ENCODE measurements at places on chromosomes 6 and 20.

DNA sequence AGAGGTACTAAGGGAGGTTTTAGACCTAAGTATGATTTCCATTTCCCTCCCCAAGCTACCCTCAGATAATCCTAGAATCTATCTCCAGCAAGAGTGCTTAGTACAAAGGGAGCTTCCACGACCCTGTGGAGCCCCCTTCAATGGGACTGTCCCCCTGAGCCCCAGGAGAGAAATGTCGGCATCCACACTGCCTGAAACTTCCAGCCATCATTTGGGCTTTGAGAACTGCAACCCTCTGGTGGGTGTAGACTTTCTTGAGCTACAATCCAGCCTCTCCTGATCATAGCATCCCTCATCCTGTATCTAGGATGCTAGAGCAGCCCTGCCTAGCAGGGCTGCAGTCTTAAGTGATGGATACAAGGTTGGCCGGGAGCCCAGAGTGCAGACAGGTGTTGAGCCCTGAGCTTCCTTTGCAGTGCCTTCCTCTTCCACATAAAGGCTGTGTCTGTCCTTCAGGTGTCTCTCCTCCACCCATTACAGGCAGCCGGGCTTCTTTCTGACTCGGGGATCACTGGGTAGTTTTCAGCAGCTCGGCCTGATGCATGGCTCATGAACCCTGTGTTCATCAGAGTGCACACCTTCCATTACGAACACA lies 424.5 kb downstream of the PREX1 start:
- no peak for DNase-seq

- no peak for DNase-seq
Observed at GRCh38 chr20:36297656-36298055, 8.5 kb upstream of the DLGAP4 start.

DNA sequence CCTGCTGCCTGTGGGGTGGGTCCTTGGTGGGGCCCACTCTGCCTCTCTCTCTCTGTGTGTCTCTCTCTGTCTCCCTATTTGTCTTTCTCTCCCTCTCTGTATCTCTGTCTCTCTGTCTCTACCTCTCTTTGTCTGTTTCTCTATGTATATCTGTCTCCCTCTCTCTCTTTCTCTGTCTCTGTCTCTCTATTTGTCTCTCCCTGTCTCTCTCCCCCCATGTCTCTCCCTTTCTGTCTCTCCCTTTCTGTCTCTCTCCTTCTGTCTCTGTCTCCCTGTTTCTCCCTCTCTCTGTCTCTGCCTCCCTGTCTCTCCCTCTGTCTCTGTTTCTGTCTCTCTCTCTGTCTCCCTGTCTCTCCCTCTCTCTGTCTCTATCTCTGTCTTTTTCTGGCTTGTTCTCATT lies 353.2 kb downstream of the CDH4 start:
- no peak for DNase-seq

- DNase-seq, result peak; percentile 5
Observed at GRCh38 chr6:89048985-89049384, 31.6 kb upstream of the PNRC1 start.

DNA sequence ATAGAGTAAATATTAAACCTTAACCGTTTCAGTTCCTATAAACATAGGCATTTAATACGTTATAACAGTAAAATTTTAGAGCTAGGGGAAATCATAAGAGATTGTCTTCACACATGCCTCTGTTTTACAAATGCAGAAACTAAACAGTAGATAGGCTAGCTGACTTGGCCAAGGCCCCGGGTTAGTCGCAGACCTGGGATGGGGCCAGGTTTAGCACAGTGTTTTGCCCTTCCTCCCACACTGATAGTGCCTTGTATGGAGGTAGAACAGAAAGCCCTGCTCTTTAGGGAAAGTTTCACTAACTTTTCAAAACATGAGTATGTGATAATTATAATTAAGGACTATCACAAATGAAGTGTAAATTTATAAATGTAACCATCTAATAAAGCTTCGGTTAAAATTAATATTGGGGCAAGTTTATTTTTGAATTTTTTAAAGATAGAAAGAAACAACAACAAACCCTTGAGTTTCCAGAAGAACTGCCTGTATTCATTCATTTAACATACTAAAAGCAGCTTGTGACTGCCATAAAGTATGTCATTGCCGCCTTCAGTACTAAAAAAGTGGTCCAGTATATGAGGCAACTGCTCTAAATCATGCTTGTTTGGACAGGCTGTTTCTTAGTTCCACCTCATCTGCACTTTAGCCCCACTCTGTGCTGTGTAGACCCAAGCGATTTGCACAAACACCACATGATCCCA lies 62.5 kb upstream of the LOC128125822 start:
- DNase-seq, result peak; percentile 14

GRCh38 chr20:33803921-33804337 lies 7.2 kb upstream of the CHMP4B start:
- DNase-seq, result peak; percentile 68

GRCh38 chr6:122367171-122367570 lies 32.3 kb upstream of the HSF2 start:
- no peak for DNase-seq

DNA sequence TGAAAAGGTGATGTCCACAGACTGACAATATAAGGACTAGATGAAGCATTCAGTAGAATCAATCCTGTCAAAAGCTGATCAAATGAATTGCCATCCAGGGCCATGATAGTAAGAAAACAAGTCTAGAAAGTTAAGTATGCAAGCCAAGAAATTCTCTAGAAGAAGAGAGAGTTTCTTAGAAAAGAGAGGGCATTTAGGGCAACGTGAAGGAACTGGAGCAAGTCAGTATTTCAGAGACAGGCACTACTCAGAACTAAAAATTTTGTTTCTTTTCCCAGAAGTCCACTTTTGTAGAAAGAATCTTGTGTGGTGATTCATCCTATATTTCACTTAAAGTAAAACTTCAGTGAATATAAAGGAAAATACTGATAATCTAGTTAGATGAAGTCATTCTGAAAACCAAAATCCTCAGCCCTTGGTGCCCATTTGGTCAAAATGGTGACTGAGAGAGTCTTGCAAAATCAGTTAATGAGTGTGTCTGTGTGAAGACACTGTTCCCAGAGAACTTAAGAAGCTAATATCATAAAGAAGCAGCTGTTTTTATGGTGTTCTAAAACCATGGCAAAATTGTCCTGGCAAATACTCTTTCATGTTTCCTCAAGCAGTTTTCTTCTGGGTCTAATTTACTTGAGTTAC lies 82.2 kb downstream of the COL19A1 start:
- no peak for DNase-seq

DNA sequence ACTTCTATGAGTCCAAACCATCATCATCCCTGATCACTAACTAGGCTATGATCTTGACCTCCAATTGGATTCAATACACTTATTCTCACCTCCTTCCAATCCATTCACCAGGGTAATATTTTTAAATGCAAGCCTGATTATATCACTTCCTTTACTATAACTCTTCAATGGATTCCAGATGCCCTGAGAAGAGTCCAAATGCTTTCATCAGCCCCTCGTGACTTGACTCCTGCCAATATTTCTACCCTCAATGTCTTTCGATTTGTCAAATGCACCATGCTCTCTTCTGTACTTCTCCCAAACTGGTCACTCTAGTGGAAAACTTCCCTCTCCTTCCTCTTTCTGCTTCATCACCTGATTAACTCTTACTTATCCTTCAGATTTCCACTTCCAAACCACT lies 70.8 kb downstream of the CD164 start:
- DNase-seq, result peak; percentile 49

- DNase-seq, result peak; percentile 37
Observed at GRCh38 chr20:2729791-2730190, 37.2 kb downstream of the EBF4 start.

GRCh38 chr6:12051861-12052368 lies 39.8 kb downstream of the HIVEP1 start:
- DNase-seq, result no peak

GRCh38 chr6:31351401-31352309 lies 5.3 kb downstream of the HLA-B start:
- no peak for DNase-seq

GRCh38 chr6:19697744-19698290 lies 139.4 kb upstream of the ID4 start:
- peak; percentile 75 for DNase-seq

DNA sequence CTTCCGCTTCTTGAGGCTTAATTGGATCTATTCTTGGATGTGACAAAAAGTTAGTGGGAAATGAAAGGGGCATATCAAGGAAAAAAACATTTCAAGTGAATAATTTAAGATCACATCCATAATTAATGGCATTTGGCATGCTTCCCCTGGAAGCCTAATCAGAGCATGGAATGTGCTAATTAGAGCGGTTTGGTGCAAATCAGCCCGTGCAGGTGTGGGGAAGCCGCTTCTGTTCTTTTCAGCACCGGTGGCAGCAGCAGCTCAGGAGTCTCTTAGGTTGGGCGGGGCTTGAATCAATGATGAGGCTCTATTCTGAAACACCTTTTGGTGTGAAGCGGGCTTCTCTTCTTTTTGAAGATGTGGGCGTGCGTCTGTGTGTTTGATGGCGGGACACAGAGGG lies 301.2 kb downstream of the LRFN2 start:
- DNase-seq, result no peak

GRCh38 chr6:4114123-4114522 lies 21.3 kb downstream of the ECI2 start:
- DNase-seq, result no peak

DNA sequence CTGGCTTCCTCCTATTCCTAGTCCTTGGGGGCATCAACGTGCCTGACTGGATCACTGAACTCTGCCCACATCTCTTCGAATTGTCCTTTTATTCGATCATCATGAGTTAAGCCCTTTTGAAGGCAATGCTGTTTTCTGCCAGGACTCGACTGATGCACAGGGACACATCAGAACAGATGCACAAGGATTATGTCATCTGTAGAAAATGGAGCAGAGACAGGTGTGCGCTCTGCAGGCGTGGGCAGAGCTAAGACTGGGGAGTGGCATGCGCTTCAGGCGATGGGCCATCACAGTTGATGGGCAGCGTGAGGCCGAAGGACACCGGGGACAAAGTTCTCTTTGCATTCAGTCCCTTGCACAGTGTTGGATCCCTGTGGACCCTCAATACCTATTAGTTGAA lies 13.1 kb downstream of the GABRR1 start:
- DNase-seq, result no peak

DNA sequence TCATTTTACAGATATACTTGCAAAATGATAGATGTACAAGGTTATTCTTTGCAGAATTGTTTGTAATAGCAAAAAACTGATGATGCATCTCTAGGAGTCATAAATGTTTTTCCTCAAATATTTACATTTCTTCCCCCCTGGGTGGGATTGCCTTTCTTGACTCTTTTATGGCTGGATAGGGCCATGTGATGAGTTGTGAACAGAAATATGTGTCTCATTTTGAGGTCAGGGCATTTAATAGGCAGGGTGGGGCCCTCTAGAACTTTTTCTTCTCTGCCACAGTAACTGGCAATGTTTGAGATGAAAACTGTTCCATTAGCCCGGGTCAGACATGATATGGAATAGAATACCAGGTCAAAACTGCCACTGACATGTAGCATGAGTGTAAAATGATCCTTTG lies 159.5 kb upstream of the SYNCRIP start:
- no peak for DNase-seq

DNA sequence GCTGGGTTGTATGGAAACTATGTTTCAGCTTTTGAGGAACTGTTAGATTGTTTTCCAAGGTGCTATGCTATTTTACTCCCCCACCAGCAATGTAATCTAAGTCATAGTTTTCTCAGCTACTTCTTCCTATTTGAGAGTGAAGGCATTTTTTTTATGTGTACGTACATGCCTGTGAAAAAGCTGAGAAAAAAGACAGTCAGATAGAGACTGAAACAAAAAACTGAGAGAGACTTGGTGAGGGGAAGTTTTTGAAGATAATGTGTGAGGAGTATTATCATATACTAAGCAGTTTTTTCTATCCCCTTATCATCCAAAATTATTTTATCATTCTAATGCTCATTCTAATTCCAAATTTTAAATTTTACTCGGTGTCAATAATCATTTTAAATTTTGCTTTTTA lies 780.0 kb downstream of the BCKDHB start:
- DNase-seq, result no peak

DNA sequence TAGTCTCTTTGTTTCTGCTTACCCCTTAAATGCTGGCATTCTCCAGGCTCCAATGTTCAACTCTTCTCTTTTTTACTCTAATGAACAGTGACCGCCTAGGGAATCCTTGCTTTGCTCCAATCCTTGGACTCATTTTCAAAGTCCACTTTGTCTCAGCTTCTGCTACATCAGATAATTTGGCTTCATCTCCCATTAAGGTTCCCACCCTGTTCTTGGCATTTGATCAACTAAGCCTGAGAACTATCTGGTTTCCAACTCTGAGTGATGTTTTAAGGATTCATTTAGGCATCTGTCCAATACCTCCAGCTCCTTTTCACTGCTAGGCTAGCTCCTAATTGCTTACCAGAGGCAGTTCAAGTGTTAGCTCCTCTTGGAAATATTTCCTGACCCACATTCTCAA lies 64.9 kb downstream of the ME1 start:
- DNase-seq, result peak; percentile 9

GRCh38 chr6:157429248-157429647 lies 48.3 kb downstream of the ZDHHC14 start:
- no peak for DNase-seq

GRCh38 chr6:44388135-44388487 lies 605 bp downstream of the CDC5L start:
- DNase-seq, result no peak

DNA sequence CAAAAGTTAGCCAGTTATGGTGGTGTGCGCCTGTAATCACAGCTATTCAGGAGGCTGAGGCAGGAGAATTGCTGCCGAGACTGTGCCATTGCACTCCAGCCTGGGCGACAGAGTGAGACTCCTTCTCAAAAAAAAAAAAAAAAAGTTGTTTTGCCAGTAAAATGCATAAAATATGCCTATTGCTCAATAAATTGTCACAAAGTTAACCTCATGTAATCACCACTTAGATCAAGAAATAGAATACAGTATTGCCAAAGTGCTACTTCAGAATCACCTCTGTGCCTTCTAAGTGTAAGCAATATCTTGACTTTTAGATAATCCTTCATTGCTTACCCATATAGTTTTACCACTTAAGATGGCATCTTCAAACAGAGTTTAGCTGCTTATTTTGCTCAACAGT lies 80.7 kb downstream of the TRMT11 start:
- no peak for DNase-seq

GRCh38 chr6:167226791-167227190 lies 64.3 kb upstream of the UNC93A start:
- no peak for DNase-seq

- DNase-seq, result peak; percentile 35
Observed at GRCh38 chr20:35739294-35740163, 2.5 kb downstream of the RBM39 start.

DNA sequence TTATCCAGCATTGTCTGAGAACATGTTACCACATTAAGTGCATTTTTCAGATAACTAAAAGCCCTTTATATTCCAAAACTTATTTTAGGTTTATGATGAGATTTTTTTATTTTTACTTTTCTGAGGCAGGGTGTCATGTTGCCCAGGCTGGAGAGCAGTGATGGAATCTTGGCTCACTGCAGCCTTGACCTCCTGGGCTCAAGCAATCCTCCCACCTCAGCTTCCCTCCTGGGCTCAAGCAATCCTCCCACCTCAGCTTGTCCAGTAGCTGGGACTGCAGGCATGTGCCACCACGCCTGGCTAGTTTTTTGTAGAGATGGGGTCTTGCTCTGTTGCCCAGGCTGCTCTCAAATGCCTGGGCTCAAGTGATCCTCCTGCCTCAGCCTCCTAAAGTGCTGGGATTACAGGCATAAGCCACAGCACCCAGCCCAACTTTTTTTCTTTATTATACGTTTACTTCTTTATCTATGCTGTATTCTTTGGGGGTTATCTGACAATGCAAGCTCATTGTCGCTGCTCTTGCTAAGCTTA lies 6.2 kb downstream of the DYNLT1 start:
- DNase-seq, result no peak

Data from GM03348 (cell line).